Activated naive CD8-positive, alpha-beta T cell treated with anti-CD3 and anti-CD28 coated beads, Interleukin-2, amount 50 U/mL, for 24 hours (primary cell): ENCODE measurements at places on chromosomes 7 and 10.

DNA sequence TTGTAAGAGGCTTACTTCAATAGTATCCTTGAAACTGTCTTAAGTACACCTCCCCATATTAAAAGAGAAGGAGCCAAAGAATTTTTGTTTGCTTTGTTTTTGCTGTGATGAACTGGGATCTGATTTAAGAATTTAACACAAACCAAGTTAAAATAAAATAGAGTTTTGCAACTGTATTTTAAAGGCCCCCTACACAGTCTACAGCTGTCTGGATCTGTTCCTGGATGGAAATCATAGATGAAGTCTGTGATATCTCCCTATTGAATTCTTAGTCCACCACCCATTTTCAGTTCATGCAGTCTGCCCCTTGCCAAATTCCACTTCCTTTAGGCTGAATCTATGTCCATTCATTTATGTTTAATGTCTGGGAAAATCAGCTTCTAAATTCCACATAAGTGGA, 169.8 kb upstream of the MEOX2 start:
- no peak for DNase-seq
- no peaks in the 10 kb centered on the region for H3K4me1 ChIP-seq
- no peaks in the 10 kb centered on the region for H3K36me3 ChIP-seq
- no peak overlapping the region for H3K27ac ChIP-seq

- H3K36me3 ChIP-seq, result no peaks in the 10 kb centered on the region
- H3K27ac ChIP-seq, result no peak overlapping the region
- DNase-seq, result no peak
- H3K27me3 ChIP-seq, result no peaks in the 10 kb centered on the region
Observed at GRCh38 chr7:138092486-138093028, 16.3 kb downstream of the AKR1D1 start.

DNA sequence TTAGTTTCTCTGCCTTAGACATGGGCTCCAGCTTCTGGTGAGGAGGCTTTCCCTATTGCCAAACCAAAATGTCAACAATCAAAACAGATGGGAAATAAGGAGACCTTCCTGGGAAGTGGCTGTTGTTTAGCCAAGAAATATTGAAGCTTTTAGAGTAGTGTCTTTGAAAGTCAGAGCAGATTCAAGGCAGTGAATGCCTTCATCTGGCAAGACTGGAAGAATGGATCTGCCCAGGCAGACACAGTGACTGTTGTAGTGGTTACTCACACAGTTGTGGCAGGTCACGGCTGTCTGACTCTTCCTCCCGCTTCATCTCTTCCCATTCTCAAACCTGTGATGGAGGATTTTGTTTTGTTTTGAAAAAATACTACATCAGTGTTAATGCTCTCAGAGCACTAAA, 154.1 kb upstream of the ADO start:
- no peaks in the 10 kb centered on the region for H3K36me3 ChIP-seq
- H3K27me3 ChIP-seq, result peaks cover 2% of the 10 kb centered on the region
- DNase-seq, result no peak
- no peak overlapping the region for H3K4me3 ChIP-seq
- no peak overlapping the region for H3K27ac ChIP-seq

- H3K4me3 ChIP-seq, result no peak overlapping the region
- H3K27me3 ChIP-seq, result peaks cover 2% of the 10 kb centered on the region
- DNase-seq, result no peak
Observed at GRCh38 chr7:117012696-117013095, 59.4 kb downstream of the ST7 start.
